Renal cortex interstitium (tissue), 15 donors: ENCODE measurements at places on chromosomes 3 and 15. TPM values are rescaled to one million over a fixed set of nuclear protein-coding genes. Genes with fewer than 3 reads are reported as not detected.
A peak's percentile ranks its signal among the peaks of the same experiment; 100 is the strongest.

GRCh38 chr3:2823031-2823430 lies 287.1 kb downstream of the IL5RA start:
- no peak for DNase-seq

DNA sequence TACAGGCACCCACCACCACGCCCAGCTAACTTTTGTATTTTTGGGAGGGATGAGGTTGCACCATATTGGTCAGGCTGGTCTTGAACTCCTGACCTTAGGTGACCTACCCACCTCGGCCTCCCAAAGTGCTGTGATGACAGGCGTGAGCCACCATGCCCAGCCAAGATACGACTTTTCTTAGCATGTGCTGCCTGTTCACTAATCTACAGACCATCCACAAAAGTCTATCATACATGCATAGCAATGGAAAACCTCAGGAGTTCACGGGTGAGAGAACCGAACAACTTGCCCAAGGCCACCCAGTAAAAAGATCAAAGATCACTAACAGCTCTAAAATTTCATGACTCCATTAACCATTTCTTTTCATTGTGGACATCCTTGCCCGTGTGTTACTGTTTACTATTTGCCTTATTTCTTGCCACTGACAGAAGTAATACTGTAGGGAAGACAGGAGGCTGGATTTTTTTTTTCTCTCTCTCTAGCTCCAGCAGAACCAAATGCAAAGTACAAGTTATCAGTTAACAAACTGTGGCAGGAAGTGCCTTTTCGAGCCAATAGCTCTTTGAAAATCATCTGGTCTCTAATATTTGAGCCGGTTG lies 92.3 kb downstream of the FOXP1 start:
- DNase-seq, result no peak

DNA sequence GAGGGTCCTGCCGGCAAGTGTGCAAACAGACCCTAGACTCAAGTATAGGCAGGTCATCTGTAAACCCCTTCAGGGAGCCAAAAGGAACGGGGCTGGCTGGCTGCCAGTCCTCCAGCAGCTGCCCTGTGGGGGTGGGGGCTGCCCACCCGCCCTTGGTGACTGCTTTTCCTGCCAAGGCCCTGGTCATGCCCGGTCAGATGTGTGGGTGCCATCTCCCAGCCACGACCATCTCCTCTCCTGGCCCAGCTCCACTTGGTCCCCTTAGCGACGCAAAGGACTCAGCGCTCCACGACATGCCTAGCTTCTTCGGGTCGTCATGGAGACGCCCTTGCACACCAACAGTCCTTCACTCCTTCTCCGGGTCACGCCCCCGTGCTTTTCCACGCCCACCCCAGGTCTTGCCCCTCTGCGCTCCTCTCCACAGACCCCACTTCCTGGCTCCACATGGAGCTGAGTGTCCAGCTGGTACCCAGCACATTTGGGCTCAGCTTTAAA lies 2.4 kb downstream of the MUC4 start:
- no peak for DNase-seq

CCRL2 gene
- polyA plus RNA-seq, result 1.0 TPM

GOLGA8T gene
- not detected for polyA plus RNA-seq

DNA sequence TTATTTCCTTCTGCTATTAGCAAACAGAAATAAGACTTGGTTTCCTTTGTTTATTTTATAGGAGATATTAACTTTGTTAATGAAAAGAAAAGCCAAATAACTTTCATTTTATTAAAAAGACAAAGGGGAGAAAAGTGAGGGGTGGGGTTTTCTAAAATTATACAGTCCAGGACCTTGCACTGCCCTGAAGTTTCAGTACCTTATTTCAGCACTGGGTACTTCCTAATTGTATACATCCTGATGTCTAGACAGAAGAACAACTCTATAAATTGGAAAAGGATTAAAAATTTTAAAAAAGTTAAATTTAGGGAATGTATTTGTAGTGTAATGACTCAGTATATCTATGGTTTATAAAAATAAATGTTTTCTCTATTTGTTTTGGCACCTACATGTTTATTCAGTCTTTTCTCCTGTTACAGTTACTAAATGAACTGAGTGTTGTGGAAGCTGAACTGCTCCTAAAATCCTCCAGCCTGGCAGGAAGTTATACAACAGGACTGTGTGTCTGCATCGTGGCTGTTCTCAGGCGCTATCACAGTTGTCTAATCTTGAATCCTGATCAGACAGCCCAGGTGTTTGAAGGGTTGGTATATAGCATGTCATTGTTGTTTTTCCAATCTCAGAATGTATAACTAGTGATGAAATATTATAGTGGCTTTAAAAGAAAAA lies 27.6 kb upstream of the P2RY13 start:
- DNase-seq, result no peak

MTHFS gene
- 41.8 TPM for polyA plus RNA-seq

DNA sequence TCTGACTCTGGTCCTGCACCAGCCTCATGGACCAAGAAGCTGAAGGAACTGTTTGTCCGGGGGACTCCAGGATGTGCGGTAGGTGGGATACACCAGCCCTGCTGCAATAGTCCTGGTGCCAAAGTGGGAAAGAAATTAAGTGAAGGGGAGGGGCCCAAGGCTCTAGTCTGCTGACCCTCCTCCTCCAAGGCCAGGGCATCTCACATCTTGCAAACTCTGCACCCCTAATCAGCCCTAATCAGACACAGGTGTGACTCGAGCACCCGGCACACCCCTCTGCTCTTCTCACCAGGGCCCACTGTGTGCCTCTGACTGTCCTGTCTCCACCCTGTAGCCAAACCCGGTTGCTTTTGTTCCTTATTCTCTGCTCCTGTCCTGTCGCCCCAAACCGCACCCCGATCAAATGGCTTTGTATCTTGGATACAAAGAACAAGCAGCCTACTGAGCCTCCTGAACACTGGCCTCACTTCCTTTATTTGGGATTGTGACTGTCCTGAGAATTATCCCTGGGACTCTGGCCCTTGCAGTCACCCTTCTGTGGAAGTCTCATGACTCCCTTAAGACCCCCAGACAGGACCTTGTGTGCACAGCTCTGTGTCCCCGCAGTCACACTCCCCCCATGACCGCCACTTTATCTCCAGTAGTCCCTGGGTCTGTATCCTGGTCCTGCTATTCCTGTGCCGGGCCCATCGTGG lies 26.7 kb upstream of the SLC41A3 start:
- no peak for DNase-seq

GRCh38 chr15:59946084-59946483 lies 58.0 kb upstream of the FOXB1 start:
- no peak for DNase-seq

DNA sequence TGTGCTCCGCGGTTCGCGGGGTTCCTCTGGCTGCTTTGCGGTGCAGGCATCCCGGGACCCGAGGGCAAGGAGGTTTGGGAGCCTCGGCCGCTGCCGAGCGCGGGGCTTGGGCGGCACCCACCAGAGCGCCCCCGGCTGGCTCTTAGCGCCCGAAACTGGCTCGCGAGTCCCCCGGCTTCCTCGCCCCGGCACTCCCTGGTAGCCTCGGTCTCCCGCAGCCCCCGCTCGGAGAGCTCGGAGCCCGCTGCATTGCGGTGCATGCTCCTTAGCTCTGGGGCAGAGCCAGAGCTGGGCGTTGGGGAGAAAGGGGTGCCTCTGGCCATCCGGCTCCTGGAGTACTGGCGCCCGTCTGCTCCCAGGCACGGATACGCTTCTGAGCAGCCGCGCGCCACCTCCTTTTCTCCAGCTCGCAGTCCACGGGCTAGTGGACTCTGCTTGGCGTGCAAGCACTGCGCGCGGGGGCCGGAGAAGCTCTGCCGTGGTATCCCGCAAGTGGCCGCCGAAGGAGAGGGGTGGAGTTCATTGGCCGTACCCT lies 753 bp downstream of the EPHB1 start:
- DNase-seq, result no peak

MST1R gene
- polyA plus RNA-seq, result 1.7 TPM

GRCh38 chr3:120894316-120895057 lies 13.5 kb upstream of the STXBP5L start:
- no peak for DNase-seq

DNA sequence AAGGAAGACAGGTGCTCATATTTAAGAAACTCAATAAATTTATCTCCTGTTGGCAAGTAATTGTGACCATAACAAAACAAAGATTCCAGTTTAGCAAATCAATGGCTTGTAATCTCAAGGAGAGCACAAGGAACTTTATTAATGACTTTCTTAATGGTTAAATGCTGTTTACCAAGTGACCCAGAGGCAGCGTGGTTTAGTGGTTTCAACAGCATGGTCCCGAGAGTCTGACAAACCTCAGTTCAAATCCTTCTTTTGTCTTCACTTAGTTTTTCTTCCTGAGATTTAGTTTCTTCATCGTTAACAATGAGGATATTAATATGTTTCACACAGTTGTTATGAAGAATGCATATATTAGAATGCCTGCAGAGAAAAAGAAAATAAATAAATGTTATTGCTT lies 212.6 kb downstream of the KCNMB2 start:
- DNase-seq, result no peak

DNA sequence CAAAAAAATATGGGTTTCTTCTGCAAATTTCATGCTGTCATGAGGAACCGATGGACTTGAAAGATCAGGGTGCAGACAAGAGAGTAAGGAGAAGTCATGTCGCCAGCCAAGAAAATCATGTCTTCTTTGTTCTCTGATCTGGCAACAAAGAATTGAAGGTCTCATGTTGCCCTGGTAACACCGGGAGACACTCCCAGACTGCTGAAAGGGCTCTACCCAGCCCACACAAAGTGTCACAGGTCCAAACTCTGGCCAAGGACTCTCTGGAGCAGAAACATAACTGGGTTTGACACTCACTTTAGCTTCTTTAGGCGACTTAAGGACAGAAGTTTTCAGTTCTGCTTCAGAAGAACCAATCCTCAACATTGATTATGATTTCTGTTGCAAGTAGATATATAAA lies 42.9 kb downstream of the SIDT1 start:
- no peak for DNase-seq

CFAP92 gene
- 1.6 TPM for polyA plus RNA-seq

DNA sequence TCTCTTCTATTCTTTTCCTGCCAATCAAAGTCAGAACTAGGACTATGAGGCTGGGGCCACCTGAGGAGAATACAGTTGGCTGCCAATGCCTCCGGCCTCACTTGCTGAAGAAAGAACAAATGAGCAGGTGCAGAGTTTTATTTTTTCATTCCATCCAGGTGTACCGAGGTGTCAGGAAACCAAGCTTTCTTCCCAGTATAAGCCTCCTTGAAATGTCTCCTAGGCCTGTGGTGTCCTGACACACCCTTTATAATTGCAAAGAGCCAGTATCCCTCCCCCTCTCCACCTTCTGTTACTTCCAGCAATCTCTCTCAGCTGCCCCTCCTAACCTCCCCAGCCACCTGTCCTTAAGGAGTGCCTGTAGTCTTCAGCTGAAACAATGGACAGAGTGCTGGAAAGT lies 127.9 kb downstream of the SLC9A9 start:
- no peak for DNase-seq

- no peak for DNase-seq
Observed at GRCh38 chr3:185722881-185723280, 102.0 kb downstream of the IGF2BP2 start.

DNA sequence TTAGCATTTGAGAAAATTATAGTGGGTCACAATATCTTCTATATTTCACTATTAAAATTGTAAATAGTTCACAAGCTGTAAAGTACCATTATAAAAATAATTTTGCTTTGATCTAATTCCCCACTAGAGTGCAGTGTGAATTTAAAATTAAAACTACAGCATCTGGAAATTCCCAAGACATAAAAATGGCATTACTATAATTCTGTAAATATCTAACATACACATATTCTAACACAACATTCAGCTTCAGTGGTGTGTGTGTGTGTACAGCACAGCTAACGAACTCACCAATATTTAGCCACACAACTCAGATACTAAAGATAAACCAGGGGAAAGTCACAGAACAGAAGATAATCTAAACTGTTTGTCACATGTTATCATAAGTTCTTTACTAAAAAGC lies 424.9 kb upstream of the ZNF385D start:
- DNase-seq, result no peak

GRCh38 chr3:52742418-52743041 lies 28.2 kb downstream of the NEK4 start:
- peak; percentile 17 for DNase-seq

FBXL2 gene
- 24.6 TPM for polyA plus RNA-seq

DNA sequence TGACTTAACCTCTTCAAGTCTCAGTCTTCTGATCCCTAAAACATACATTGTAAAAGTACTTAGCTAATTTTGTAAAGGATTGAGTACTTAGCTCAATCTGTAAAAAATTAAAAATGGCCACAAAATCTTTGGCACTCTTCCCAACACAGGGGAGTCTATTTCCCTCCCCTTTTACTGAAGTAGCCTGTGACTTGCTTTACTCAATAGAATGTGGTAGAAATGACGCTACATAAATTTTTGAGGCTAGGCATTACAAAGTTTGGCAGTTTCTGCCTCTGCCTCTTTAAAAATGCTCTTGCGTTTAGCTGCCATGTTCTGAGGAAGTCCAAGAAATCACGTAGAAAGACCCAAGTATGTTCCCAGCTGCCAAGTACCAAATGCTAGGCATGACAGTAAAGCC lies 80.2 kb downstream of the CBLB start:
- no peak for DNase-seq

DNA sequence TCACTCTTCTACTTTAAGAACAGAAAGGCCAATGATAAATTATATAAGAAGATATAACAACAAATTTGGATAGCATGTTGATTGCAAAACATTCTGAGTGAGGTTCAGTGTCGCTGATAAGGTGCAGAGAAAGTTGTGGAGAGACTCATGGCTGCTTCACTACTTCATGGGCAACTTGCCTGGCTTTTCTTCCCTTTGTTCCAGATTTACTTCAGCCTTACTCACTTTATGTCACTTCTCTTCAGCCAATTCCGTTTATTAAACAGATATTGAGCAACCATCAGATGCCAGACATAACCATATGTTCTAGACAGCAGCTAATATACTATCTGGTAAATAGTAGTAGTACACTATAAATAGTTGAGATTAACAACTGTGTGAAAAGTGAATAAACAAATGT lies 150.0 kb upstream of the CHL1 start:
- DNase-seq, result no peak

GRCh38 chr15:39084674-39085530 lies 496.0 kb upstream of the THBS1 start:
- DNase-seq, result no peak

GRCh38 chr15:89963301-89964231 lies 37.6 kb upstream of the ZNF710 start:
- no peak for DNase-seq

THRB gene
- 23.3 TPM for polyA plus RNA-seq
